ENCODE measurements at places on chromosomes 11 and 22.

DNA sequence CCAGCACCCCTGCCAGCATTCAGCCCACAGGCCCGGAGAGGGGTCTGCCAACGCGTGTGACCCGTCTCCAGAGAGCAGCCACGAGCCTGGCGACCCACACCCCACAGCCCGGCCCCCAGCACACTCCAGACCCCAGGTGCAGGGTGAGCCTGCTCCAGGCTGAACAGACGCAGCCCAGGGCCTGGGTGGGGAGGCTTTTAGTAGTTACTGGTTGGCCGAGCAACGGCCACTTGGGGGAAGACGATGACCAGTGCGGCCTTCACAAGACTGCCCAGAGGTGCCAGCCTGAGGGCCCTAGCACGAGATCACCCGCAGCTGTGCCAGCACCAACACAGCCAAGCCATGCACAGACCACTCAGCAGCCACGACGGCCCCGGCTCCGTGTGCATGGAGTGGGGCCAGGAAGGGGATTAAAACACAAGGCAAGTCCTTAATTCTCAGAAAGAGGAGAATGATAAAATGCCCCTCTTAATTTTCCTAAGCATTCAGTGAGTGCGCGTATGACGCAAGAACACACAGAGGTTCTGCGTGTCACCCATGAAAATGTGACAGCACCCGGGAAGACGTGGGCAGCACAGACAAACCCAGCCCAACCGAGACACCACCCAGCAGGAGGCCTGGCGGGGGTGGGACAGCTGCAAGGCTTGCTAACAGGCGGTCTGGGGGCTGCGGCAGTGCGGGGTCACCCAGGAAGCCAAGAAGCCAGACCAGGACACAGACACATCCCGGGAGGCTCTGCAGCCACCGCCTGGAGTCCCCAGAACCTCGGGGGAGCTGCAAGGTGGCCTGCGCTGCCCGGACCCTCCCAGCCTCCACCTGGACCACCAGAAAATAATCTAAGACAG is 47.6 kb downstream of the BRD1 start:
- no peak for DNase-seq

GRCh38 chr22:33986167-33986771 is 66.0 kb upstream of the LARGE1 start:
- DNase-seq, result no peak

DNA sequence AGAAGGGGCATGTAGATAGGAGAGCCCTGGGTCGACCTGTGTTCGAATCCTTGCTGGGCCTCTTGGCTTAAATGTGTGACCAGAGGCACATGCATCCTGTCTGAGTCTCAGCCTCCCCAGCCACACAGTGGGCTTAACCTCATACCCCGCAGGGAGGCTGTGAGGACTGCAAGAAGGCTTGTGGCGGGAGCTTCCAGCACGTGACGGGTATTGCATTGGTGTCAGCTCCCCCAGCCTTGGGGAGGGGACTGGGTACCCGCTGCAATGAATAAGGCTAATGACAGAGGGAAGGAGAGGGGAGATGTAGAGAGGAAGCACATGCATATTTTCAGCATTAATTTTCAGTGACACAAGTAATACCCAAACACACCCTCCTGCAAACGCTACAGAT is 8.1 kb downstream of the RASD2 start:
- no peak for DNase-seq

DNA sequence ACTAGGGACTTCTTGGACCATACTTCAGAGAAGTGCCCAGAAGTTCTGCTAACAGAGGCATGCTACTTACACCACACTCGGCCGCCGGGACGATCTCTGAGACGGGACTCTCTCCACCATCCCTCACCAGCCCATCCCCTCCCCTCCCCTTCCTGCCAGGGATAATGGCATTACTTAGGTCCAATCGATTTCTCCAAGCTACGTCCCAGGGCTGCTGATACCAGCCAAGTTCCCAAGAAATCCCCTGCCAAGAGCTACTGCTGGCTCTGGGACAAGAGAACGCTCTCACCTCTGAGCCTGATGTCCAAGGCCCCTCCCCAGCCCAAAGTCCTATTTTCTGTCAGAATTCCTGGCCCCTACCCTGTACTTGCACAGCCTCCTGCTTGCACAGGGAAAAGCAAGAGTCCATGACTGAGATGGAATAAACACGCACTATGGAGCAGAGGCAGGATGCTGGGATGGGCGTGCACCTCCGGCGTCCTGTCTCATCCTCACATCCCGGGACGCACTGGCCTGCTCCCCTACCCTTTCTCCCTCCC is 42.7 kb downstream of the GDPD5 start:
- no peak for DNase-seq

All from cerebellar cortex (tissue), 1 donor.